ENCODE measurements at places on chromosomes 1 and 21.
A peak's percentile ranks its signal among the peaks of the same experiment; 100 is the strongest.

GRCh38 chr1:11169202-11169601 is 20.0 kb upstream of the ANGPTL7 start:
- DNase-seq: no peak

DNA sequence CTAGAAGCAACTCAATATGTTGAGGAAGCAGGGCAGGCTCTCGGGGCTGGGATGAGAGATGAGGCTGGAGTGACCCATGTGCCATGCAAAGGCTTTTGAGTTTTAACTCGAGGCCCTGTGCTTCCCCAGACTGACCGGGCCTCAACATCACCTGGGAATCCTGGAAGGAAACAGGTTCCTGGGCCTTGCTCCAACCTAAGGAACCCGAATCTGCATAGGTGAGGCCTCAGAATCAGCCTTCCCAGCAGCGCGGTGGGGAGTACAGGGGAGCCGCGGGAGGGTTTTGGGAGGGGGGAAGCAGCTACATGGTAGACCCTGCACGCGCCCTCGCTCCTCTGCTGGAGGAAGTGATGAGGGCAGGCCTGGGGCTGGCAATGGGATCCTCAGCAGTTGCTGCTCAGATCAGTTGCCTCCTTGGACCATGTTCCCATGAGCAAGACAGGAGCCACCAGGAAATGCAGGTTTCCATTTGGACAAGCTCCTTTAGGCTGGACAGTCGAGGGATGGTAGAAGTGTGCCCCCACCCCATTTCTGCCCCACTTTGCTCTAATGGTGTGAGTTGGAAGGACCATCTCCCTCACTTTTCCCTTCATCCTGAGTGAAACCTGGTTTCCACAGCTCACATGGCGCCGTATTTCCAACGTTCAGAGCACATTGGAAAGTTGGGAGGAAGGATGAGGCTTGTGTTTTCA is 4.5 kb upstream of the KIAA1614 start:
- no peak for DNase-seq

DNA sequence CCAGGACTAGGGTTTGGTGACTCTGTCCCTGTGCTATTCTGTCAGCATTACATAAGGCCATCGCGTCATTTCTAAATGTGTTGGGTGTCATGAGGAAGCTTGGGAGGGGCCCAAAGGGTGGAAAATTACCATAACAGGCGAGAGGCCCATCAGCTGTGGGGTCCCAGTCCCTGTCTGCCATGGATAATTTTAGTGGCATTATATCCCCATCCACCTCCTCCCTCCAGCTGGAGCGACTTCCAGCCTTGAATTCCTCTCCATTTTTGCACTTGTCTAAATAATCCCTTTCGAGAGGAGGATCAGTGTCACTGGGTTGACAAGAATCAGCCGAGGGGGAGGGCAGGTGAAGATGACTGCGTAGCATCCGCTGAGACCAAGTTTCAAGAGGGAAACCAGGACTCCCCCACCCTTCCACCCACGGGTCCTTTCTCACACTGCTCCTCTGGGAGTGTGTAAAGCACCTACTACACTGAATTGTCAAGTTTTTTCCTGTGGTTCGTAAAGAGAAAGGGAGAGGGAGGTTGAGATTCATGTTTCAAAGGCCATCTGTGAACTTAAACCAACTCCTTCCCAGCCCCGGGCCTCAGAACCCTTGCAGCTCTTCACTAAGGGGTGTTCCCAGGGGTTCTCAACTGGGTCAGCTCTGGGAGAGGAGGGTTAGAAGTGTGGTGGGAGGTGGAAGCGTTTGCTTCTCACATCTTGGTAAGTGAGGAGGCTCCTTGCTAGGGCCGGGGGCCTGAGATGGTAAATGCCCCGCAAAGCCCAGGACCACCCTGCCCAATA is 29.2 kb downstream of the VASH2 start:
- DNase-seq: no peak

- peak; percentile 43 for DNase-seq
Observed at GRCh38 chr1:203338335-203339036, 12.4 kb downstream of the FMOD start.

DNA sequence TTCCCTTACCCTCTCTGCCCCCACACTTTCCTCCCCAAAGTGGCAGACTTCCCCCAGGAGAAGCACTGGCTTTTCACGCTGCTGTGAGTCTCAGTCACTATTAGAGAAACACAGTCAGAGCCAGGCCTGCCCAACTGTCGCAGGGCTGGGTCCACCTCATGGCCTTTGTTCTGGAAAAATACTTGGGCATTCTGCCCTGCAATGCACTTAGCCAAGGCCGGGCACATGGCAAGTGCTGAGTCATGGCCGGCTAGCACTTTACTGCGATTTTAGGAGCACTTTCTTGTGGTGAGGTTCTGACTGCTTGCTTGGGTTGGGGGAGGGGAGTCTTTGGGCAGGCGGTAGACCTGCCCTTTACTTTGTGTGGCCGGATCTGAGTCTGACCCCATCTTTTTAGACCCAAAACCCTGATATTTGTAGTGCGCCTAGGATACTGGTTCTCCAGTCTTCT is 7.7 kb downstream of the EPHX1 start:
- DNase-seq: peak; percentile 88

DNA sequence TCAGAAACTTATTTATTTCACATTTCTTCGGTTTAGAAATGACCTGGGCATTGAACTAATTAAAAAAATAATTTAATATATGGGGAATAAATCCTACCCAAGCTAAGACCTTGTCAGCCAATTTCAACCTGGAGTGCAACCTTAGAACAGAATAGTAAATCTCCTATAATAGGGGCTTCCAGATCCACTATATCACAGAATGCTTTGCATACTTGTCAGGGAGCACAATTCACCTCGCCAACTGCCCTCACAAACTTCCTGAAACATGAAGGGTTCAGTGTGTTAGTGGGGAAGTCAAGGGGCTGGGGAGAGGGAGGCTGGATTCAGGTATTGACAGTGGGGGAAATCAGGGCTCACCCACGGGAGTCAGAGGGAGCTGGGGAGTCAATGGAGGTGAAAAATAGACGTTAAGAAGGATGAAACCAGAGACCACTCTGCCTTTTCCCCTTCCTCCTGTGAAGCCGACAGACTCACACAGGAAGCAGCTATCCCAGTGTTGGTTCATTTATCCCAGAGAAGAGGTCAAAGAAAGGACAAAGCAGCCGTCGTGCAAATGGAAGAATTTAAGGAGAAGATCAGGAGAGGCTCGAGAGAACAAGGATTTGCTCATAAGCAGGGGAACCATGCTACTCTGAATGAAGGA is 453.3 kb downstream of the NUF2 start:
- no peak for DNase-seq

- DNase-seq: no peak
Observed at GRCh38 chr1:201092738-201093137, 19.5 kb downstream of the CACNA1S start.

GRCh38 chr1:1432951-1433803 is 2.3 kb upstream of the VWA1 start:
- peak; percentile 83 for DNase-seq

- peak; percentile 74 for DNase-seq
Observed at GRCh38 chr21:41168391-41169257, 664 bp downstream of the BACE2 start.

- peak; percentile 8 for DNase-seq
Observed at GRCh38 chr1:59414406-59415133, 117.7 kb downstream of the FGGY start.

DNA sequence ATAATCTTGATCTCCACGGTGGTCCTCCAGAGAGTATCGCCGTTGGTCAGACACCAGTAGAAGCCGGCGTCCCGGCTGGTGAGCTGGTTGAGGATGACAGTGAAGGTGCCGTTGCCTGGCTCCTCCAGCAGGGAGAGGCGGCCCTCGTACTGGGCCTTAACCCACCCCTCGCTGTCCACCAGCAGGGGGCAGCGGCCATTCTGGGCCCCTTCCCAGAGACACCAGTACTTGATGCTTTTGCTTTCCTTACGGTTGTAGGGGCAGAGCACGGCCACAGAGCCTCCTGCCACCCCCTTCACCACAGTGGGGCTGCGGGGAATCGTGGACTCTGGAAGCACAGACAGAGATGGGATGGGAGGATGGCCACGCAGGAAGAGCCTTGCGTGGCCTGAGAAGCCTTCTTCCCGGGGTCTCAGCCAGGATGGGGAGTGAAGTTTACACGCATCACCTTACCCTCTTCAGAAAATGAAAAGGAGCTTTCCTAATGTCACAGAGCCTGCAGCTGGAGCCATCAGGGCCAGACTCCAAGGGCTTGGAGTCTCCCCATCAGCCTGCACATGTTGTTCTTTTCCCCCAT is 10.7 kb downstream of the PIGR start:
- no peak for DNase-seq

GRCh38 chr21:37503848-37504467 is 137.4 kb downstream of the DYRK1A start:
- no peak for DNase-seq

DNA sequence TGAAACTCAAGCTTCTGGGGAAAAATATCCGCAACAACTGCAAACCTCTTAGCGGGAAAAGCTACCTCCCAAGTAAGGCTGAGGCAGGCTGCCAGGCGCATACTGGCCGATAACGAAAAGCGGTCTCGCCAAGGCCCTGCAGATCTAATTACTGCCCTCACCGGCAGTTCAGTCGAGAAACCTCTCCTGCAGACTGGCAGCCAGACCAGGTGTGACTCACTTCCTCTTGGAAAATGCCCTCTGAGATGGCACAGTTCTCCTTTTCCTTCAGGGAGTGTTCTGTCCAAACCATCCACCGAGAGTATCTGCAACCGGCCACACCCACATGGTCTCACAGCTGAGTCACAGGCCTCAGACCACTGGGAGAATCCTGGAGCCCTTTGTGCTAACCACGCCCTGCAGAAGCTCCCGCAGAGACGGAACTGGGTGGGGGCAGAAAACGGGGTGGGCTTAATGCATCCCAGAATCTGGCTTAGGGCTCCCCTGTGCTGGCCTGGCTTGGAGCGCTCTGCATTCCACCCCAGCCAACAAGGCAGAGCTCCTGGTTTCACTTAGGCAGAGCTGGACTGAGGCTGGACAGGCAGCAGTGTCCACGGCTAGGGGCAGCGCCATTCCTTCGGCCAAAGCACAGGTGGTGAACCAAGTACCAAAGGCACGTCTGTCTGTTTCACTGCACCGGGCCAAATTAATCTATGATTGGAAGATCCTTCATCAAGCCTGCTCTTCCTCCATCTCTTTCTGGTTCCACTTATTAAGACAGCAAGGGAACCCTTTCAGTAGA is 1.2 kb downstream of the S100A10 start:
- DNase-seq: peak; percentile 99

- no peak for DNase-seq
Observed at GRCh38 chr1:198220428-198220827, 63.6 kb downstream of the NEK7 start.

GRCh38 chr1:157238585-157238984 is 100.4 kb upstream of the ETV3 start:
- DNase-seq: no peak

DNA sequence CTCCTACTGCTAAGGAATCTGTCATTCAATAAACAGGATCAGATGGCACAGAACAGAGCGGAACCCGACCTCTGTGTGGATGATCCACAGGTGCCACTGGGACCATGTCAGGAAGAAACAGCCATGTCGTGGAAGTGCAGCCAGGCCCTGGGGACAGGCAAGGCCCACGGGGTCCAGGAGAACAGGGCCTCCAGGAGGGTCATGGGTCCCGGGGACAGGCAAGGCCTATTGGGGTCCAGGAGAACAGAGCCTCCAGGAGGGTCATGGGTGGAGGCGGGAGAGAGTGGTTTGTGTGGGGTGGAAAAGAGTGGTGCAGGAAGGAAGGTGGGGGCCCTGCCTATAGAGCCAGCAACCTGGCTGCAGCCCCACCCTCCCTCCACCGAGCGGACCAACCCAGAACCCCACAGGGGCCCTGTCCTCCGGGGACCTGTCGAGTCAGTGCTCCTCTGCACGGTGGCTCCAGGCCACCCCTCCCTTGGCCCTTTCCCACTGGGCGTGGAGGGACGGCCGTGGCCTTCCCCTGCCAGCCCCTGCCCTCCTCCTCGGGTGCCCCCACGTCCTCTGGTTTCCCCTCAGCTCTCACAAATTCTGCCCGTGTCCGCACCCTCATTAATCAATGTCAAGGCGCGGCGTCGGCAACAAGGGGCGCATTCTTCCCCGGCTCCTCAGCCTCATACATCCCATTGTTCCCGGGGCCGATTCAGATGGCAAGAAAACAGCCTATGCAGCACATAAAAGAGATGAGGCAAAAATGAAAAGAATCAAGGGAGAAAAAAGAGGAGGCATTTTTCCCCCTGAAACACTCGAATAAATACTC is 146.4 kb downstream of the PRDM16 start:
- no peak for DNase-seq

- DNase-seq: no peak
Observed at GRCh38 chr1:201525193-201525778, 13.6 kb upstream of the NAV1 start.

DNA sequence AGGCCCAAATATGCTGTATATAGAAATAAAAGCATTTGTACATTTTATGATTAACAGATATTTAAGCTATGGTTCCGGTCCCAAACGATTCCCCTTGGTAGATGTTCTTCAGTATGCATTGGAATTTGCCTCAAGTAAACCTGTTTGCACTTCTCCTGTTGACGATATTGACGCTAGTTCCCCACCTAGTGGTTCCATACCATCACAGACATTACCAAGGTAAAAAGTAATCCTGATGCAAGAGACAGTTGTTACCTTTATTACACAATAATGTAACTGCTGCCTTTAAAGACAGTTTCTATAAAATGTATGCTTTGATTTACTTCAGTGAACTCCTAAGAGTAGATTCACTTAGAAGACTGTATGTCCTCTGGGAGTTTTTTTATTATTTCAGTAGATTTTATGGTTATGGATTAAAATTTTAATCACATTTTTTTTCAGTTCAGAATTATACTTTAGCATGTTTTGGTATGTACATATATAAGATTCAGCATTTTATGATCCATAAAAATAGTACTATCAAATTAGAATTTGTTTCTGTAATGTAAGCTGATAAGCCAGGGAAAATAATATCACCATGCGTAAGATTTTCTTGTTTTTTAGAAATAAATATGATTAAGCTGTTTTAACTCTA is 96.5 kb downstream of the USP25 start:
- DNase-seq: peak; percentile 58

DNA sequence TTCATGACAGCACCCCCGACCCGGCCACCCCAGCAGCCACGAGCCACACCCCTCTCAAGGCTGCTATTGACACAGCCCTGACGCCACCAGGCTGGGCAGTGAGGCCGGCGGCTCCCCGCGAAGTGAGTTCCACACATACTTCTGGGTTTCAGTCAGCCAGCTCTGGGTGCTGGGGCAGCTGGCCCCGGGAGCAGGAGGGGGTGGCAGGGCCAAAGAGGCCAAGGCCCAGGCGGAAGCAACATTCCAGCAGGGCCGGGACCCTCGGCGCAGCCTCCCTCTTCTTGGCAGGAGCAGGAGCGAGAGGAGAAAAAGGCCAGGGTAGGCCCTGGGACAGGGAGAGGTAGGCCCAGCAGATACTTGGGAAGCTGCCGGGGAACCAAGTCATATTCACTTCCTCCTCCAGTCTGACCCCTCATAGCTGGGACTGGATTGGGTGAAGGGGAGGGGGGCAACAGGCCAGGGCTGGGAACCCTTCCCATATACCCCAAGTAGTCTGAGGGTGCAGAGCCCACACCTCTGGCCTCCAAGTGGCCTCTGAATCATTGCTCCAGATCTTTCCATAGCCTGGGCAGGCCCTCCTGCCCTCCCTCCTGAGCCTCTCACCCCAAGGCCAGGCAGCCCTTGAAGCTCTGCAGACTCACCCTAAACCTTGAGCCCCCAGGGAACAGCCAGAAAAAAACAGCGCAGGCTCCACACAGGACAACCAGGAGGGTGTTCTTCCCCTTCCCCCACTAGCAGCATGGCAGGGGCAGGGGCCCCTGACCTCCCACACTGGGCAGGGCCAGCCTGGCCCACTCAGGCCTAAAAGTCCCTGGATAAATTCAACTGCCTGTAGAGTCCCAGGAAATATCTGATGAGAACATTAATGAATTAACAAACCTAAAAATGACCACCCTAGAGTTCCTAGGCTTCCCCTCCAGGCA is 5.7 kb downstream of the HSPG2 start:
- peak; percentile 82 for DNase-seq
